Cardiac fibroblast (primary cell): ENCODE measurements at places on chromosomes 16 and 17.

DNA sequence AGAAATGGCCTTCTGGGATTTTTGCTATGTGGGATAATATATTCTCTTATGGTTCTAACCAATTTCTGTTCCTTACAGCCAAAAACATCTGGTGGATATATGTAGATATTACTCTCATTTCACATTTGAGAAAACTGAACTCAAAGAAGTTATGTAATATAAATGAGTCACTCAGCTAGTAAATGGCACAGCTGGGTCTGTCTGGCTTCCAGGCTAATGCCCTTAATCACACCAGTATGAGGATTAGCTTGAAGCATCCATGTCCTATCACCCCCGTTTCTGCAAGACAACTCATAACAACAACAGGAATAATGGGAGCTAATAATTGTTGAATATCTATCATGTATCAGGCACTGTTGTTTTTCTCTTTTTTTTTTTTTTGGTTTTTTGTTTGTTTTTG, 34.4 kb upstream of the USP7 start:
- peak; percentile 73 for DNase-seq

DNA sequence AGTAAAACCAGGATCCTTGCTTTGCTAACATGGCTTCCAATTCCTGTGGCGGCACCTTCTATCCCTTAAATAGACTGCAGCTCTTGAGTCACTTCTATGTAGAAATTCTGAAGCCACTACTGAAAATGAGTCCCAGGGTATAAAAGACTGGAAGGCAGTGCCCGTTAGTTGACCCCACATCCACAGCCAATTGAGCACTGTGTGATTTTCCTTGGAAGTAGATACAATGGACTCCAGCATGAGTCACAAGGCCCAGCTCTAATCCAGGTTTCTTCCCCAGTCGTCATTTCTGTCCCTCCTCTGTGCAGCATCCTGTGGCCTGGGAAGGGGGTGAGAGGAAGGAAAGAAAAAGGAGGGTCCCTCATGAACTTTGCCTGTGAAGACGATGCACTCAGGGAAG, 69.5 kb downstream of the HLF start:
- DNase-seq, result peak; percentile 39

DNA sequence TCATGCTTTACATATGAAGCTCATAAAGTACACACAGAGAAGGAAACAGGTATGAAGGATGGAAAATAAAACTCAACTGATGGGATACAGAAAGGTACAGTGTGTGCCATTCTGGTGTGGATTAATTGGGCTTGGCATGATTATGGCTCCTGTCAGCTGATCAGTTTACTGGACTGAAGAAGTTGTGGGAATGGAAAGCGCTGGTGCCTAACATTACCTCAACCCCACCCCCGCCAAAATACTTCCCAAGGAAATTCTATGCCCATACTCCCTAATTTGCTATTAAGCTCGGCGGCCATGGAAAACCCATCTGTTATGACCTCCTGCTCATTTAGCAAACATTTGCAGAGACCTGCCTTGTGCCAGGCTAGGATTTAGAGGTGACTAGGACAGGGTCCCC, 16.6 kb upstream of the PMFBP1 start:
- no peak for DNase-seq

- DNase-seq, result no peak
Observed at GRCh38 chr17:17391668-17392370, 85.0 kb upstream of the MED9 start.

DNA sequence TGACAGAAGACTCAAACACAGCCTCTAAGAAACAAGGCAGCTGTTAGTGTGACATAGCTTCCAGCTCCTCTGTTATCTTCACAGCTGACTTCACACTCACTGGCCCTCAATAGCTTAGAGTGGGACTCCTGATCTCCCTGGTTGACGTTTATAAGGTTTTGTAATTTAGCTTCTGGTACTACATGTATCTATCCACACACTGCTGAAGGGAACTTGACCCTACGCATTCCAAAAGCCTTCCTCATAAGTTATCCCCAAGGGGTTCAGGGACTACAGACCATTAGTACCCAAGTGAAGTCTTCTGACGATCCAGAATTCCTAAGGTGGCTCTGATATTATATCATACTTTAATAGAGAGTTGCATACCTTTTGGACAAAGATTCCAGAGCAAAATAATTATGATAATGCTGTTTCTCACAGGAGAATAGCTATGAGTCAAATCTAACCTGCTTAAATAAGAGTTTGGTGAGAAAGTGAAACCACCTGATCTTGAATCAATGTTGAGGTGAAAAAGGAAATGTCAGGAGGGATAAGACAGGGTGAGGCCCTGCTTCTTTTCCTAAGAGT, 14.5 kb downstream of the ACACA start:
- peak; percentile 92 for DNase-seq

GRCh38 chr16:13427943-13428342, 492.0 kb upstream of the ERCC4 start:
- DNase-seq, result no peak

DNA sequence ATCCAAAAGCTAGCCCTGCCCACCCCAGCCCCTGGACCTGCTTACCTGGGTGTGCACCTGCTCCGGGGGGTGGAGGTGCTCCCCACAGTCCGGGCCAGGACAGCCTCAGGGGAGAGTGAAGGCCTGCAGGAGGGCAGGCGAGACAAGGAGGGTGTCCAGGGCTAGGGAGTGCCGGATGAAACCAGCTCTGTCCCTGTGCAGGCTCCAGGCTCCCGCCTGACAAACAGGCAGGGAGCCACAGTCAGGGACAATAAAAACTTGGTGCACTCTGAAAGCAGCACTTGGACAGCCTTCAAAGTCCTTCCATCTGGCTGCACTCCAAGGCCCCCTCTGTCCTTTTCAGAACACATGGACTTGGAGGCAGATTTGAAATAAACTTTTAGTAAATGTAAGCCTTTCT, 3.9 kb downstream of the PAQR4 start:
- no peak for DNase-seq

GRCh38 chr17:231966-232807, 50.7 kb upstream of the DOC2B start:
- DNase-seq, result no peak

DNA sequence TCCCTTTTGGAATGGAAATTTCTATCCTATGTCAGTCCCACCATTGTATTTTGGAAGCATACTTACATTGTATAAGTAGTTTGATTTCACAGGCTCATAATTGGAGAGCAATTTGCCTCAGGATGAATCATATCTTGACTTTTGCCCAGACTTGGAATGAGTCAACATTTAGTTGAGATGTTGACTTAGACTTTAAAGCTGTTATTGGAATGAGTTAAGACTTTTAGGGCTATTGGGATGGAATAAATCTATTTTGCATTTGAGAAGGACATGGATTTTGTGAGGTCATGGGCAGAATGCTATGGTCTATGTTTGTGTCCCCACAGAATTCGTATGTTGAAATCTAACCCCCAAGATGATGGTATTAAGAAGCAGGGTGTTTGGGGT, 12.2 kb upstream of the ZNF594 start:
- peak; percentile 85 for DNase-seq

DNA sequence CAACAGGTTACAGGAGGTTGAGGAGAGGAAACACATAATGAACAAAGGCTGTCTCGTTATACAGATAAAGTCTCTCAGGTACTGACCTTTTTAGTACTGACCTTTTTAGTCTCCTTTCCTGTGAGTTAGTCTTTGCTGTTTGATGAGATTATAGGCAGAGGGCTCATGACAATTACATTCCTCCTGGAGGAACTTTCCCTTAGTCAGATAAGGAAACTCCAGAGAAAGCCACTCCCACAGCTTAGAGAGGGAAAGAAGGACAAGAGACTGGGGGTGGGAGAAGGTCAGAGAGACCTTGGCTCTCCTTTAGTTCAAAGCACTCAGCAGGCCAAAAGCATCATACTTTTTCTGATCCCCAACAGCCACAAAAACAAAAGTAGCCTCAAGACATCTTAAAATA, 15.3 kb upstream of the PSMD7 start:
- no peak for DNase-seq

DNA sequence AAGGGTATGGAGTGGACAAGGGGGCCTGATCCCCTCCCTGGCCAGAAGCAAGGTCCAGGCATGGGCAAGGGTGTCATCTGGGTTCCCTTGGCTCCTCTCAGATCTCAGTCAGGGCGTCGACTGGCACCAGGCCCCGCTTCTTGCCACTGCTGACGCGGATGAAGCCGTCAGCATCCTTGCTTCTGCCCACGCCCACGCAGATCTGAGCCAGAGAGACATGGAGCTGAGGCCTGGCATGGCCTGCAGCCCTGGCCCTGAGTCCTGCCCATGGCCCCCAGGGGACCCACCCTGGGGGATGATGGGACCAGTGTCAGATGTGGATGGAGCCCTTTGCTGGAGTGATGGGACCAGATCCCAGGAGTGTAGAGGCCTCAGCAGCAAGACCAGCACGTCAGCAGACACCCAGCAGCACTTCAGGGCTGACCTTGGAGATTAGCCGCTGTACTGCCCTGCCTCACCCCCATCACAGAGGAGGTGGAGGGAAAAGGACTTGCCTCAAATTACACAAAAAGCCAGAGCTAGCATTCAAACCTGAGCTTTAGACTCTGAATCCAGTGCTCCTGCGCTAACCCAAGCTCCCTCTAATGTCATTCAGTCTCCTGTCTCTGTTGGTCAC, 12.2 kb downstream of the RPL19 start:
- DNase-seq, result no peak

DNA sequence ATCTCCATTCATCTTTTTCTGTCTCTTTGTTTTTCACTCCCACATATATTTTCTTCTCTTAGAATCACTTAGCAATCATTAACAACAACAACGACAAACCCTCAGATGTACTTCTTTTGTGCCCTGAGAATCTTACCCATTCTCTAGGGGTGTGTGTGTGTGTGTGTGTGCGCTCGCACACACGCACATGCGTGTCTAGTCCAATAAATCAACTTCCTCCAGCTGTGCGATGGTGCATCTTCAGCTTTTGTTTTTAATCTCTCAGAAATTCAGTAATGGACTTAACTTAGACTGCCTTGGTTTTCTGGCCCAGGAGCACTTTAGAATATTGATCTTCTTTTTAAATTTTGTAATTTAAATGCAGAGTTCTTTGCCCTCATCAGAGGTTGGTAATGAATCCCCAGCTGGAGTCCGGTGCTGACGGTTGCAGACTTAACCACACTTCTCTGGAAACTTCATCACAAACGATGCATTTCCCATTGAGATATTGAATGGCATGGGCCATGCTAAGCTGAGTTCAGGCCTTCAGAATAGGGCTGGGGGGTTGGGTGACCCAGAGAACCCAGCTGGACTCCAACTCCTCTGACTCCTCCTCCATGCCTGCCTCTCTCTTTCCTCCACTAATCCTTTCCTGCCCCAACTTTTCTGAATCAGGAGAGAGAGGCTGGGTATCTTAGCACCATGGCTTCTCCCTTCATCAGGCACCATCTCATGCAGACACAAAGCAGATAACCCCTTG, 193.9 kb downstream of the ZNF18 start:
- DNase-seq, result no peak

DNA sequence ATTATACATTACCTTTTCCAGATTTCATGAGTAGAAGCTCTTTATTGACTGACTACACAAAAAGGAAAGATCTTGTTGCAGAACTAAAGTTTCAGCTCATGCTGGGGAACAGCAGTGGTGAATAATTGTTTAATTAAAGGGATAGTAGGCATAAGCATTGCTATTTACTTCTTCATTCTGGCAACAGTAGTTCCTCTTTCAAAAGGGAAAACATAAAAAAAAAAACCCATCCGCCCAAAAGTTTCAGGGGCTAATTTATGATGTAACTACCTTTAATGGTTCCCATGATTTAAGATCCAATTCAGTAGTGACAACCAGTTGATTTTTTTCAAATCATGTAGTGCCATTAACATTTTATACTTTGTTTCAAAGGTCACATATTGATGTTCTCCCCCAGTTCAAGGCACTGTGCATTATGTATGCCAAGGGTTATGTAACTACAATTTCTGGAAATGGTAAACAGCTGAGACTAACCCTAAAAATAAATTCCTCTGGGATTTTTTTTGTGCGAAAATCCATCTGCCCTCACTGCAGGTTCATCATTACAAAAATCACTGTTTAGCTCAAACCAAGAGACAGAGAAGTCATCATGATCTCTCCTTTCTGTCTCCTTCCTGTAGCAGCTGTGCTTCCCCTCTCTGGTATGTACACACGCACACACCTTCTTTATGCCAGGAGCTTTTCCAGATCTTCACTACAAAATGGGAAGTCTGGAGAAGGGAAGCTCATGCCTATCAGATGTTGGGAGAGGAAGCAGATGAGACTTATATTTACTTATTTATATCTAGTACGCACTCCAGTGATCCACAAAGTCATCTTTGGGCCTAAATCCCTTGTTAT, 2.2 kb upstream of the PHLPP2 start:
- DNase-seq, result no peak

DNA sequence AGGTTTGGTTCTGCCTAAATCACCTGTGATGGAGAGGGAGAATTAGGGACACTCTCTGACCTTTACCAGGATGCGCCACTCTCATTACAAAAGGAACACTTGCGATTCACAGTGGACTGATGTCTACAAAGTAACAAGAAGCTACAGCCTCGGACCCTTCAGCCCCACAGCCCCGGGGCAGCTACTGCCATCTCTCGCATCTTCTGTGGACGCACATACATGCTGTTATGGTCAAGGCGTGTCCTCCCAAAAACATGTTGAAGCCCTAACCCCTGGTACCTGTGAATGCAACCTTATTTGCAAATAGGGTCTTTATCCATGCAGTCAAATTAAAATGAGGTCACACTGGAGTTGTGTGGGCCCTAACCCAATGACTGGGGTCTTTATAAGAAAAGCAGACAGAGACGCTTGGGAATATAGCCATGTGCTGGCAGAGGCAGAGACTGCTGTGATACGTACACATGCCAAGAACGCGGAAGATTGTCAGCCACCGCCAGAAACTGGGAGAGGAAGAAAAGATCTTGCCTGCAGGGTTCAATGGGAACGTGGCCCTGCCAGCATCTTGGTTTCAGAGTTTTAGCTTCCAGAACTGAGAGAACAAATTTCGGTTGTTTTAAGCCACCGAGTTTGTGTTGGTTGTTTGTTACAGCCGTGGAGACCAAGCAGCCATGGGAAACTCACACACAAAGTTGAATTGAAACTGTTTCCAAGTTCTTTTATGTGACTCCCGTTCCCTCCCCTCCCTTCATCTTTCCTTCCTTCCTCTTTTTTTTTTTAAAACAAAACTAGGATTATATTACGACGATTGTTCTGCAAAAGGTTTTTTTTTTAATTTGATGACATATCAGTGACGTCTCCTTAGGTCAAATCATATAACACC, 23.1 kb downstream of the ATP2C2 start:
- peak; percentile 45 for DNase-seq

- DNase-seq, result no peak
Observed at GRCh38 chr17:8481089-8481488, 45.4 kb downstream of the NDEL1 start.

DNA sequence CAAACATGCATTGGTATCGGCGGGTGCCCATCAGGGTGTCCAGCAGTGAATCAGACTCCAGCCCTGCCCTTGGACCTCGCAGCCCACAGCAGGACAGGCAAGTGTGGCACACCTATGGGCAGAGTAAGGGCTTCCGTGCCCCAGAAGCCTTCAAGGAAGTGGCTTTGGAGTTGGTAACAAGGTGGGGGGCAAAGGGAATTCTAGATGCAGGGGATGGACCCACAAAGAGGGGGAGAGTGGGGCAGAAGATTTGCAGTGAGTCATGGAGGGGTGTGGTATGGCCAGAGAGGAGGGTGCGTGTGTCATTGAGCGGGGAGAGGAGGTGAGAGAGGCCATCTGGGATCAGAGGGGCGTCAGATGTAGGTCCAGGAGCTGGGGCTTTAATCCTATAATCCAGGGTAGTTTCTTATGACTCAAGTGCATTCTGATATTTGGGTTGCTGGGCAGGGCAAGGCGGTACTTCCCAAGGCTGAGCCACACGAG, 8.5 kb upstream of the SPNS2 start:
- DNase-seq, result no peak
